CD4-positive, alpha-beta T cell treated with Interleukin-4 for 1 hour (primary cell): ENCODE measurements at places on chromosomes 2 and 18.
A peak's percentile ranks its signal among the peaks of the same experiment; 100 is the strongest.

DNA sequence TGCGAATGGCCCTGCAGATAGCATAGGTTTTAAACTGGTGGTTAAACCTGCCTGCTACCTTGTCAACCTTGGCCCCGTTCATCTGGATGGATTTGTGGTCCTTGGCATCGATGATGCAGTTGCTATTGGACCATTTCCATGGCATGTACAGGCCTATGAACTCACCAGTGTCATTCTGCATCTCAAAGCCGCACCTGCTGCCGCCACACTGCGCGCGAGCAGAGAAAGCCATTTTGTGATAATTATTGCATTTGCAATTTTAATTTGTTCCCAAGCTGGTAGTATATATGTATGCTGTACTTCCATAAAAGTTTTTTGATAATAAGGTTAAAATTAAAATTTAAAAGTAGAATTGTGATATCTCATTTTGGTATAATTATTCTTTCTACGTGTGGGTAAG is 94.8 kb upstream of the UXS1 start:
- DNase-seq: no peak

DNA sequence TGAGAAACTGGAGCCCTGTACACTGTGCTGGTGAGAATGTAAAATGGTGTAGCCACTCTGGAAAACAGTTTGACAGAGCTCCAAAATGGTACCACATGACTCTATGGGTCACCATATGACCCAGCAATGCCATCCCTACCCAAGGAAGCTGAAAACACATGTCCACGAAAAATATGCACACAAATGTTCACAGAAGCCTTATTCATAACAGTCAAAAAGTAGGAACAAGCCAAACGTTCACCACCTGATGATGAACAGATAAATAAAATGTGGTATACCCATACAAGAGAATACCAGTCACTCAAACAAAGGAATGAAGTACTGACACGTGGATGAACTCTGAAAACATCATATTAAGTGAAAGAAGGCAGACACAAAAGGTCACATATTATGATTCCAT is 4.6 kb downstream of the AFG3L2 start:
- DNase-seq: no peak

- DNase-seq: no peak
These were observed 37.4 kb upstream of the RPL31 start for GRCh38 chr2:100964681-100965169.

GRCh38 chr18:21479721-21480120 is 120.8 kb downstream of the ESCO1 start:
- DNase-seq: no peak

DNA sequence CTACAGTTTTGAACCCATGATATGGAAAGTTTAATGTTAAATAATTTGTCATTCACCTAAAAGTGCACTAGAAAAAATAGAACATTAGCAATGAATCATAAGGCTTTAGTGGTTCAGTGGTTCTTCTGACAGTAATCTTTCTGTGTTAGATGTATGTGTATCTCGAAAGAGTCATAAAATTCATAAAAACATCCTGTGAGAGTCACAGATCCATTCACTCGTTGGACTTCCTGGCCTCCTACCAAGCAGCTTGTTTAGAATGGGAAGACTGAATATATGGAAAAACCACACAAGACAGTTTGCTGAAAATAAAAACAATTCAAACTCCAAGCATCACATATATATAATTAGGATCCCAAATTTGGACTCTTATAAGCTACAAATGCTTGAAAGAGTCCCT is 34.8 kb downstream of the ADNP2 start:
- DNase-seq: no peak

- DNase-seq: no peak
These were observed 36.8 kb upstream of the C2orf74 start for GRCh38 chr2:61125123-61125710.

GRCh38 chr2:88753833-88754584 is 62.5 kb downstream of the RPIA start:
- peak; percentile 75 for DNase-seq

DNA sequence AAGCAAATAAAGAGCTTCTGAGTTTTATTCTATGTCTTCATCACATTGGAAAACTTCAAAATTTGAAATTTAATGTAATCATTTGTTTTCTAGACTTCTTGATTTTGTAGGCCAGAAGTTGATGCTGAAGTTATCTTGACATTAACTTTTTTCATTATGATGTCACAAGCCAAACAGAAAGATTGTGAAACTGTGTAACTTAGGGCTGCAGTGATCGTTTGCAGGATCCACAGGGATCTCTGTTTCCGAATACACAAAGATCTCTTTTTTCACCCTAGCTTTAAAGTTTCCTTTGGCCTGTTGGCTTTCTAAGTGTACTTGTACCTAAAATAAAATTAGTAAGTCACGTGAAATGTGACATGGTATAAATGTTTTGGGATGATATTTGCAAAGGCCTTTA is 594.9 kb upstream of the CDH2 start:
- DNase-seq: no peak

DNA sequence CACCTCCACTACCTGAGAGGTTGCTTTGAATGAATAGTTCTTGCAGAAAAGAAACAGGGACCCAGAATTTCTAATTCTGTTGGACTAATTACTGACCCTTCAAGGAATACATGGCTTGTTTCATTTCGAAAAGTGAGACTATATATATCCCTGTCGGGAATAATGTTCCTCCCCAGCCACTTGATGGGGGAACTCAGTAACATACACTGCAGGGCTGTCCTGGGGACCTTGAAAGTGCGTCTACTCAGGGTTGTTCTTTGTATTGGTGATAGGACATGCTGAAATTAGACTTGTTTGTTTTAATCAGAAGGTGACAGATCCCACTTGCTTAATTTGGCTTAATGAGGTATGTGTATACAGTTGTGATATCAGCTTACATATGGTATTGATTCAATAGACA is 25.5 kb downstream of the MGAT5 start:
- DNase-seq: no peak

- no peak for DNase-seq
These were observed 258.6 kb downstream of the ZEB2 start for GRCh38 chr2:144261336-144261735.

- DNase-seq: no peak
These were observed 946.3 kb upstream of the LRATD1 start for GRCh38 chr2:13686262-13686661.

- DNase-seq: no peak
These were observed 30.0 kb upstream of the KCMF1 start for GRCh38 chr2:84940831-84941412.

DNA sequence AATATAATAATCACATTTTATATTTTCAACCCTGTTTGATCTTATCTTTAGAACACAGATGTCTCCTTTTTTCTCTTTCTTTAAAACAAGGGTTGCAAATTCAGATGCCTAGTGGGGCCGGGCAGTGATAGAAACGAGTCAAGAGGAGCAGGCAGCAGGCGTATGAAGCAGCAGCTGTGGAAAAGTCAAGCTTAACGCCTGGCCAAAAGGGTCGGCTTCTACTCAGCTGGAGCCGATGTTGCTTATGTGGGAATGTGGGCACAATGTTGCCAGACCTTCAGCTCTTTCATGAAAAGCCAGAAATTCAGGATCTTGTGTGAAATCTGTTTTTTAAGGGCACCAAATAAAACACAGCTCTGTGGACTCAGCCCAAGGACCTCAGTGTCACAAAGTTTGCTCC is 642.7 kb downstream of the ARHGAP15 start:
- DNase-seq: no peak

DNA sequence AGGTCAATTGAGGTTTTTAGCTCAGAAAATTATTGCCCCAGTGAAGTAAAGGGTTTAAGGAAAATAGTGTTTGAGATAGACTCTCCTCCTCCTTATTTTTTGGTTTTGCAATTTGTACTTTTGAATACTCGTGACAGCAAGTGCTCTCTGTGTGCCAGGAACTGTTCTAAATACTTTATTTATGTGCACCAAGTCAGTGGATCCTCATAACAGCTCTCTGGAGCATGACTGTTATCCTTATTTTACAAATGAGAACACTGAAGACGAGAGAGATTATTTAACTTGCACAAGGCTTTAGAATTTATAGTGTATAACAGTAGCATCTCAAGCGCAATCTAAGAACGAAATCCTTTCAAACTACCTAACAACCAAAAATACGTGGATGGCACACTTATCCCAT is 24.7 kb downstream of the BABAM2 start:
- DNase-seq: no peak

GRCh38 chr18:41655074-41655473 is 300.0 kb upstream of the PIK3C3 start:
- DNase-seq: no peak

DNA sequence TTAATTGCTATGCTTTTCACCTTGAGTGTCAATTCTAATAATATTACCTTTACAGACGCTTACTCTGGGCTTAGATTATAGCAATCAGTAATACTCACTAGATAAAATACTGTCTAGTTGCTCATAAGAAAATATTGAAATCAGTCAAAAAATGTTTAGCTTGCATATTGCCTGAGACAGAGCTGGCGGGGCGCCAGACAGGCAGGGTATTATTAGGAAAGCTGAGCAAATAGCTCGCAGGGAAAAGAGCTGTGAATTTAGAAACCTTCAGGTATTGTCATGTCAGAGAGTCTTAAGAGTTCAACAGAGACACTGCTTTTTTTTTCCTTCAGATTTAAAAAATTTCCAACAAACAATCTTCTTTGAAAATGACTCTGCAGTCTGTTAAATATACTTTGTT is 118.4 kb downstream of the MEIS1 start:
- DNase-seq: no peak

DNA sequence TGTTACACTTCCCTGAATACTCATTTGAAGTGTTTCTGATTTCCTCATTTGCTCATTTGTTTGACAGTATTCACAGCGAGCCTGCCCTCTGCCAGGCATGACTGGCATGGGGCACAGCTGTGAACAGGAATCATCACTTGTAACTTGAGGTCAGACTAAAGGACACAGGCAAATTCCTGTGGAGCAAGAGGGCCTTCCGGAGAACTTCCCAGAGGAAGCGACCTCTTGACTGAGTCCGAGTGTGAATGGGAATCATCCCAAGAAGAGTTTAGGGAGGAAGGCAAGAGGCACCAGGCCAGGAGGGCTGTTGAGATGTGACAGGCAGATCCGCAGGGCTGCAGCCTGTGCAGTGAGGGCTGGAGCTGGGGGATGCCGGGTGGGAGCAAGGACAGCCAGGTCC is 45.4 kb downstream of the LIMS1 start:
- DNase-seq: no peak

DNA sequence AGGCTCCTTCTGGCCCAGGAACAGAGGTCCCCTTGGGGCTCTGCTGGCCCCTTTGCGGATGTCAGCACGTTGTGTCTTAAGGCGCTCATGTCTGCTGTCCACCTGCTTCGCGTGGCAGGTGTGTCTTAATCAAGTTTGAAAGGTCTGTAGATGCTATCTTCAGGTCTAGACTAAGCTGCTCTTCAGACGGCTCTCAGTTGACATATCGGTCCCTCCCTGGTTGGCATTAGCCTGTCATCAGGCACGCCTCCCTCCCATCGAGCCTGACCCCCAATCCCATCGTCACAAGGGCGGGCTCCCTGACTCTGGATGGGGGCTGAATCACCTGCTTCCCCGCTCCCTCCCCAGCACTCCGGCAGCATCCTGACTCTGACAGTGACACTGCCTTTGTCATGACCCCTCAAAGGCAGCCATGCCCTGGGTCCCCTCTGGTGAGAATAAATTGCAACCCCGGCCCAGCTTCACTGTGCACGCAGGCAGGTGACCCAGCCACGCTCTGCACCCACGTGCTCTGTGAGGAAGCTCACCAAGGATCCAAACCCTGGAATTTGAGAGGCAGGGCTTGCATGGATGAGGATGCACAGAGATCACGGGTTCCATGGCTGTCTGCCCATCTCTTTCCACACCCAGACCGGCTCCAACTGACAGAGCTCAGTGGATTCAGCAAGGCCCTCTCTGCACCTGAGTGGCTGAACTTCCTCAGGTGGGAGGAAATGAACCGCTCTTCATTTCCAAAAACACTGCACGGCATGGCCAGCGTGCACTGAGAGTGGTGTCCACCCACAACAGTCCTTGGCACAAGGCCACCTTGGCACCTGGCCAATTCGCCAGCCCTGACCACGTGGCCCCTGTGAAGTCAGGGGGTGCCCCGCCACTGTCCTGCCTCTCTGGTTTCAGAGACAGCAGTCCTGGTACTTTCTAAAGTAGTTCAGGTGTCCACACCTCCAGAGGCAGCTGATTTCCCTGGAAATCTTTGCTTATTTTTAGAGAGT is 110.2 kb upstream of the GPC1 start:
- DNase-seq: no peak

- DNase-seq: no peak
These were observed 18.8 kb upstream of the DTNB start for GRCh38 chr2:25692143-25692542.

DNA sequence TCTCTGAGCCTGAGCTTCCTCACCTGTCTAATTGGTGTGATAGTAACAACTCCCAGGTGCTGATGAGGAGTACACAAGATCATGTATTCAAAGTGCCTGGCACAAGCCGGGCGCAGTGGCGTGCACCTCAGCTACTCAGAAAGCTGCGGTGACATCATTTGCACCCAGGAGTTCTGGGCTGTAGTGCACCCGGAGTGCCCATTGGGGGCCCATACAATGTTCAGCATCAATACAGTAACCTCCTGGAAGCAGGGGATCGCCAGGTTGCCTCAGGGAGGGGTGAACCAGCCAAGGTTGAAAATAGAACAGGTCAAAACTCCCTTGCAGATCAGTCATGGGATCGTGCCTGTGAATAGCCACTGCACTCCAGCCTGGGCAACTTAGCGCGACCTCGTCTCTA is 11.2 kb upstream of the C1QL2 start:
- no peak for DNase-seq

DNA sequence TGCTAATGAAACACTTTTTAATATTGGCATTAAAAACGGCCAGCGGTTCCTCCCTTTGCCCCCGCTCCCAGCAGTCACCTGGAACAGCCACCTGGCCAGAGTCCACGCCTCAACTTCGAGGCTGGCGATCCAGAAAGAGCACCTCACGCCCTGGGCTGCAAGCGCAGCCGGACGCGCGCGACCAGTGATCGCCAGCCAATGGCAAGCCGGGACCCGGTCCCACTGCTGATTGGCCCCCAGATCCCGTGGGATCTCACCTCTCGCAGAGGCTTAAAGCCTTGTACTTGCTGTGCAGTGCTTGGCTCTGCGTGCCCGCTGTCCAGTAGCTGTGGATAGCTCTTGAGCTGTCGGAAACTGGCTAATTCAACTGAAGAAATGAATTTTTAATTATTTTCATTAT is 4.1 kb upstream of the RBM45 start:
- DNase-seq: no peak

- DNase-seq: no peak
These were observed 37.9 kb upstream of the EVA1A start for GRCh38 chr2:75598589-75599155.
